ENCODE measurements at places on chromosomes 12 and 14.

GRCh38 chr12:26271024-26271423 lies 75.7 kb downstream of the SSPN start:
- no peak for DNase-seq

- no peak for DNase-seq
Measured at GRCh38 chr12:93767524-93767863, 90.3 kb downstream of the CRADD start.

- no peak for DNase-seq
Measured at GRCh38 chr14:23572524-23572828, 4.9 kb upstream of the AP1G2 start.

GRCh38 chr12:60630796-60631195 lies 1035.0 kb downstream of the SLC16A7 start:
- DNase-seq, result no peak

DNA sequence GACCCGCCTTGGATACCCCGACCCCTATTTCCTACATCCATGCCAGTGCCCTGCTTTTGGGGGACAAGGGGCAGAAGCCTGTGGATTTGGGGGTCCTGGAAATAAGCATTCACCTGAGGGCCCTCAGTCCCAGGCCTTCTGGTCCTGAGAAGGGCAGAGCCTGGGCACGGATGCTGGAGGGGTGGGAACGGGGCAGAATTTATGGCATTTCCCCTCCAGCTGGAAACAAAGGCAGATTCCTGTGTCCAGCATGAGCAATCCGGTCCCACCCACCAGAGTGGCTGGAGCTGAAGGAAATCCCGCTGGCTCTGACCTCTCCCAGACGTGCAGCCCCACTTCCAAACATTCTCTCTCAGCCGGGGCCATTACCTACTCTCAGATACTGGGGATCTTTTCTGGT lies 9.3 kb downstream of the ANKRD33 start:
- no peak for DNase-seq

GRCh38 chr12:46153268-46153872 lies 115.5 kb downstream of the SLC38A1 start:
- peak; percentile 55 for DNase-seq
